Mucosa of gallbladder (tissue), 1 donor: ENCODE measurements at places on chromosomes 1 and 21. TPM values are rescaled to one million over a fixed set of nuclear protein-coding genes. Genes with fewer than 3 reads are reported as not detected.

DNA sequence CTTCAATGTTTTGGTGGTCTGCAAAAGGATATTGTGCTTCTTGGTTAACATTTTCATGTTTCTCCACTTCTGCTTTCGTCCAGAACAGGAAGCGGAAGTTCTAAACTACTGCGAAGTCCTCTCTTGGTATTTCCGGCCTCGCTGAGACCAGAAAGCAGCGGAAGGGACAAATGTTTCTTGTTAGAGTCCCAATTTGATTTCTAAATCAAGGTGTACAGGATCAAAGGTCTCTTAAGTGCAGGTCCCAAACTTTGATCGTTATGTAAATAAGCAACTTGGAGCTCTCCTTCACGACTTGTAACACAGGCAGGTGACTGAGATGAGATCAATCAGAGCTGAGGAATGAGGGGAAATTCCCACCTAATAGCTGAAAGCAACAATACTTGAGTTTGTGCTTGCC is 40.1 kb upstream of the HMCN1 start:
- peak; percentile 23 for DNase-seq

The DDX59 gene
- 15.4 TPM for total RNA-seq

The CKS1B gene
- 27.1 TPM for total RNA-seq

DNA sequence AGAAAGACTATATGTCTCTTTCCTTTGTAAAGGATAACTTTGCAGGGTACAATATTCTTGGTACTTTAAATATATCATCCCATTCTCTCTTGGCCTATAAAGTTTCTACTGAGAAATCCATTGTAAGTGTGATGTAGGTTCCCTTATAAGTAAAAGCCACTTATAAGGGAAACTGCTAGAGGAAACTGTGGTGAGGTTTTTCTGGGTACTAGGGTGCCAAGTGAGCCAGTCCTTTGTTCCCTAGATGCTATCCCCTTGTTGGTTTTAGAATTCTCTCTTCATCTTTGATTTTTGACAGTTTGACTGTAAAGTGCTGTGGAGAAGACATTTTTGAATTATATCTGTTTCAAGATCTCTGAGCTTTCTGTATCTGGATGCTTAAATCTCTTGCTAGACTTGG is 108.9 kb upstream of the NEK7 start:
- DNase-seq = no peak

DNA sequence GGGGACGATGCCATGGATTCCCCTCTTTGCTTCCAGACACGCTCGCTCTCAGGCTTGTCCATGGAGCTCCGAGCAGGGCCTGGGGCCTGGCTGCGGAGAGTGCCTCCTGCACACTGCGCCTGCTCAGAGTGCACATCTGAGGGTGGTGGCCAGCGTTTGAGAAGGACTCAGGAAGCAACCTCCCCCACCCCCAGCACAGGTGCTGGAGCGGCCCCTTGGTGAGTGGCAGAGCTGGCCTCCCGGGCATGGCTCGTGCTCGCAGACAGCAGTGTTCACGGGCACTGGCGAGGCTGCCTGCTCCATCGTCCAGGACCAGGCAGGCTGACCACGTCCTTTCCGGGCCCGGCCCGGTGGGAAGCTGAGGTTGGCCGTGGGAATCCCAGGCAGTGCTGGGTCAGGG is 2.8 kb downstream of the SPATC1L start:
- DNase-seq = no peak

GRCh38 chr1:64895500-64895899 is 70.8 kb downstream of the JAK1 start:
- DNase-seq = no peak

DNA sequence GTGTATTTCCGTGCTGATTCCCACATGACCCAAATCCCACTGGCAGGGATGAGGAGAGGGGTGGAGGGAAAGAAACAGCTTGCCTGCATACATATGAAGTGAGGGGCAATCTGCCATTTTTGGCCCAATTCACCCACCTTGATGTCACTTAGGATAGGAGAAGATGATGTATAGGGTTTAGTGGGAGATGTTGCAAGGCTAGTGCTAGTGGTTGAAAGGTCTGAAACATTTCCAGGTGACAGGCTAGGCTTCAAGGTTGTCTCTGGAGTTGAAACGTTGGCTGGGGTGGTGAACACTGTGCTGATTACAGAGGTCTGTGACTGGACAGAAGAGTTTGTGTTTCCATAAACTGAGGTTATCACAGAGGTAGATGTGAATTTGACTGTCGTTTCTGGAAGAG is 12.1 kb downstream of the CD34 start:
- no peak for DNase-seq

DNA sequence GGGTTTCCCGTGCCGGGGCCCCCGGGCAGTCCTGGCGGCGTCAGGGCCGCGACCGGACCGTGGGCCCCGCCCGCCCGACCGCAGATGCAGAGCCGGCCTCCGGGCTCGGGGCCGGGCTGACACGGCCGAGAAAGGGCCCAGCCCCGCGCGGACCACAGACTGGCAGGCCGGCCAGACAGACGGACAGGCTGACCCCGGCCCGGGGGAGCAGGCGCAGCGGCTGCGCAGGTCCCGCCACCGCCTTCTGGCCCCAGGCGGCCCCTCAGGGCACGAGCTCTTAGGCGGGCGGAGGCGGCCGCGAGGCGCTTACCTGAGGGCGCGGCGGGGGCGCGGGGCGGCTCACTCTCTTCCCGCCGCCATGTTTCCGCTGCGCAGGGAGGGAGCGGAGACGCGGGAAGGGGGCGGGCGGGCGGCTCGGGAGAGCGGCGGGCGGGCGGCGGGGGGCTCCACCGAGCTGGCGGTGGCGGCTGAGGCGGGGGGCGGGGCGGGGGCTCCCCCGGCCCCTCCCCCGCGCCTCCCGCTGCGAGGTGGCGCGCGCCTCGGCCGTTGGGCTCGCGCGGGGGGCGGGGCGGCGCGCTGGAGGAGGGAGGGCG is at the start of gene SCMH1:
TSS of gene SCMH1 (minus strand) at position 558 of the 593 bp plus-strand sequence. CDS start 56,173 bp downstream, outside the sequence.
- peak; percentile 21 for DNase-seq

The PANK4 gene
- total RNA-seq = 39.9 TPM

DNA sequence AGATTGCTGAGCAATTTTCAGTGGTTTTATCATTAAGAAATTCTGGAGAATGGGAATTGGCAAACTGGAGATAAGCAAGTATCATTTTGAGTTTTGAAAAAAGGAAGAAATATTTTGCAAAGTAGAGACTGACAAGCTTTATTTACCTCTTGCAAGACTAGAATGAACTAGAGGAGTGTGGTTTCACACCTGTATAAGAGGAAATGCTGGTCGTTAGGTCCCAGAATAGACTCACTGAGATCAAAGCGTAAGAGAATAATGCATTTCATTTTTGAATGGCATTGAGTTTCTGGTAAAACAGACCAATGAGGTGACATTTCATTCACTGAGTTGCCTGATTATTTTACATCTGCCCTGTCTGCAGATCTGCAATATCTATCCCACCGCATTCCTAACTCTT is 308.1 kb downstream of the ADGRL2 start:
- DNase-seq = no peak

GRCh38 chr21:25115021-25115420 is 492.3 kb downstream of the MRPL39 start:
- DNase-seq = no peak

DNA sequence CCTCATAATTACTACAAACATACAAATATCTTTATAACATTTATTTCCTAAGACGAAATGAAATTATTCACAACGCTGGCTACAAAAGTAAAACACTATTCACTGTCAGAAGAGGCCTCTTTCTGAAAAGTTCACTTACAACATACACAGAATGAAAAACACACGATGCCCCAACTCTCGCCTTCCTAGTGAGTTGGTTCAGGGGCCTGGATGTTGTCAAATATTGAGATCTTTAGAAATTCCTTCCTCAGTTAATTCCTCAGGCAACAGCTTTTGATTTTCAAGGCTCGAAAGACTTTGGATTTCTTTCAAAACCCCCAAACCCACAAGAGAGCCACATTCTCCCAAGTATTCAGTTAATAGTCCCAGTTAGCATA is 14.2 kb upstream of the KCNE1 start:
- DNase-seq = no peak

GRCh38 chr21:39381009-39381408 is 32.1 kb upstream of the HMGN1 start:
- no peak for DNase-seq

GRCh38 chr1:162285149-162285561 is 91.5 kb downstream of the SPATA46 start:
- DNase-seq = peak; percentile 88

The DMBX1 gene
- not detected for total RNA-seq

DNA sequence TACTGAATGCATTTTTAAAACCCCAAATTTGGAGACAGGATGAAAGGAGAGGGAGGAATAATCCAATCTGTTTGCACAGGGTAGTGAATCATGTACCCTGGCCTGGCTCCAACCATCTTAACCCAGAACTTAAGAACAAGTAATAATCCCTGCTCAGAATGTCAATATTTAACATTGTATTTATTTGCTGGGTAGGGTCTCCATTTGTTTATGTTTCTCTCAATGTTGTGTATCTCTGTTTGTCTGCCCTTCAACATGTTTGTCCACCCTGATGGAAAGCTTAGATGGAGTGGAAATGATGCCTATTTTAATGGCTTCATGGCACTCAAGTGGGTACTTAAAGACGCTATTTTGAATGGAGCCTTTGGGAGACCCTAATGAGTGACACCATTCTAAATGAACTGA is 54.4 kb upstream of the CDC42BPA start:
- peak; percentile 20 for DNase-seq

The TRAF5 gene
- 18.5 TPM for total RNA-seq

- no peak for DNase-seq
Measured at GRCh38 chr1:84083307-84083706, 60.8 kb upstream of the PRKACB start.

The LENEP gene
- not detected for total RNA-seq

GRCh38 chr1:70324683-70325082 is 29.8 kb downstream of the ANKRD13C start:
- no peak for DNase-seq

The EPHA10 gene
- total RNA-seq = 8.5 TPM

- no peak for DNase-seq
Measured at GRCh38 chr1:28421744-28422143, 52.2 kb downstream of the PHACTR4 start.

DNA sequence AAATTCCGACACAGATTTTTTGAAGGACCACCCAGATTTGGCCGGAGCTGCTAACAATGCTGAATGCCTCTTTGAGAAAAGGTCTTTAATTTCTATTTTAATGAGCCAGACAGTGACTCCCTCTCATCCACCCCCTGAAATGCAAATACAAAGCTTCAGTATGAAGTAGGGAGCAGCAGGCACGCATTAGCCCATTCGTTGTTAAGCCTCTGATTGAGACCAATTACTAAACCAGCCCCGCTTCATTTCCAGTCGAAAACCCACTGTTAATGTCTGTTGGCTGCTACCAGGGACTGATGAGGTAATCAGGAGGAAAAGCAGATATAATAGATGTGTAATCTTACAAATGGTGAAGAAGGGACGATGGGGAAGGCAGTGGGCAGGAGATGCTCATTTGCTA is 4.8 kb upstream of the C8A start:
- DNase-seq = no peak

DNA sequence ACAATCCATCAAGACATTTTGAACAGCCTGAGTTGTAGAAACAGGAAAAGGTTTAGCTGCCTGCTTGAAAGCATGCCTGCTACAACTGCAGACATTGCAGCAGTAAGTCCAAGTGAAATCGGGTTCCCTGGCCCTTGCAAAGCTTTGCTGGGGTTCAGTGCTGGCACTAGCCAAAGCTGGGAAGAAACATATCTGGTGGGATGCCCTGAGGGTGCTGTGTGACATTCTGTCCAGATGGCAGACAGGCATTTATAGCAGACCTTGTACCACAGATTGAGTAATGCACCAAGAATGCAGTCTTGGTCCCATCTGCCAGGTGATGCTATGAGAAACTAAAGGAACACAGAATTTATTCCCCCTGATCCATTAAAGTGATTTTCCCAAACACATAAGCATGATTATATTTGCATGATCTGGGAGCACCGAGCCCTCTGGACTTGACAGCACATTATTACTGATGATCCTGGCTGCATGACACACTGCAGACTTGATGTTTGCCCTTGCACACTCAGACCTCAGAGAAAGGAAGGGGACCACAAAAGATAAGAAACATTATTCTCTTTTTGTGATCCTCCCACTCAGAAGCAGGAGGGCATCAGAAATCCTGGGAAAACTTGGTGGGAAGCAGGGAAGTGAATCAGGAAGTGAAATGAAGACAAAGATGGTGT is 223.7 kb upstream of the FAM78B start:
- no peak for DNase-seq

DNA sequence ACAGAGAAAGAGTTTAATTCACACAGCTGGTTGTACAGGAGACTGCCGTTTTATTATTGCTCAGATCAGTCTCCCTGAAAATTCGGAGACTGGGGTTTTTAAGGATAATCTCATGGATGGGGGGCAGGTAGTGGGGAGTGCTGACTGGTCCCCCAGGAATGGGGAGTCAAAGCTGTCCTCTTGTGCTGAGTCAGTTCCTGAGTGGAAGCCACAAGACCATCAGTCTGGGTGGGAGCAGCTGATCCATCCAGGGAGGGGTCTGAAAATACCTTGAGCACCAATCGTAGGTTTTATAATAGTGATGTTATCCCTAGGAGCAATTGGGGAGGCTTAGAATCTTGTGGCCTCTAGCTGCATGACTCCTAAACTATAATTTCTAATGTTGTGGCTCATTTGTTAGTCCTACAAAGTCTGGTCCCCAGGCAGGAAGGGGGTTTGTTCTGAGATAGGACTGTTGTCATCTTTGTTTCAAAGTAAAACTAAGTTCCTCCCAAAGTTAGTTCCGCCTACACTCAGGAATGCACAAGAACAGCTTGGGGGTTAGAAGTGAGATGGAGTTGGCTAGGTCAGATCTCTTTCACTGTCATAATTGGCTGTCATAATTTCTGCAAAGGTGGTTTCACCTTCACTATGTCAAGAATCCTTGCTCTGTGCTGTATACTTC is 50.3 kb downstream of the TRAF5 start:
- no peak for DNase-seq

GRCh38 chr1:30437059-30437576 is 286.3 kb downstream of the MATN1 start:
- DNase-seq = no peak

- DNase-seq = no peak
Measured at GRCh38 chr1:211331011-211331709, 4.5 kb downstream of the TRAF5 start.

The CD247 gene
- 5.2 TPM for total RNA-seq

DNA sequence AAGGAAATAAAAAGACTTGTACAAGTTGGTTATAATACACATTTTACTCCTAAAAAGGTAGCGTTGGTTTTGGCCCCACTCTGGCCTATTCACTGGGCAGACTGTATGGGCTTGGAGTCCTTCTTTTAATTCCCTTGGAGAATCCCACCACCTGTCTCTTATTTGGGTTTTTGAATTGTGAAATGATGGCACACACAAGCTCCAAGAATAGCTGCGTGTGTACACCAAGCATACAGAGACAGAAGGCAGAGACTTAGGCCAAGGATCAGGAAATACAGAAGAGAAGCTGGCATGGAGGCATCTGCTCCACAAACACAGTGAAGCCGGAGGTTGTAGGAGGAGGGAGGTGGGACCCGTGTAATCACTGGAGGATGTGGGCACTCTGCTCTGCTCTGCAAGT is 29.1 kb downstream of the DDR2 start:
- DNase-seq = no peak

GRCh38 chr21:37658121-37658816 is 258.0 kb downstream of the KCNJ6 start:
- DNase-seq = no peak

- no peak for DNase-seq
Measured at GRCh38 chr21:32909393-32909792, 116.3 kb upstream of the OLIG2 start.
